ENCODE measurements at places on chromosomes 7 and 10. TPM values are rescaled to one million over a fixed set of nuclear protein-coding genes. Genes with fewer than 3 reads are reported as not detected.
A peak's percentile ranks its signal among the peaks of the same experiment; 100 is the strongest.

- H3K27ac ChIP-seq: no peak overlapping the region
- no peaks in the 10 kb centered on the region for H3K36me3 ChIP-seq
- peak; percentile 71 for DNase-seq
- H3K4me3 ChIP-seq: no peak overlapping the region
Observed at GRCh38 chr10:17984056-17984455, 32.3 kb downstream of the SLC39A12 start.

The TLX1 gene
- total RNA-seq: not detected

- H3K4me3 ChIP-seq: no peak overlapping the region
- H3K27ac ChIP-seq: no peak overlapping the region
- no peaks in the 10 kb centered on the region for H3K27me3 ChIP-seq
Observed at GRCh38 chr7:140940898-140941297, 16.2 kb upstream of the BRAF start.

GRCh38 chr10:52740913-52741675 lies 31.5 kb downstream of the MBL2 start:
- peak; percentile 37 for DNase-seq
- no peaks in the 10 kb centered on the region for H3K36me3 ChIP-seq
- no peak overlapping the region for H3K27ac ChIP-seq
- no peaks in the 10 kb centered on the region for H3K27me3 ChIP-seq

The CFTR gene
- total RNA-seq: not detected

GRCh38 chr10:103598654-103599115 lies 105.2 kb downstream of the NEURL1 start:
- DNase-seq: peak; percentile 87
- no peak overlapping the region for H3K4me3 ChIP-seq
- H3K27ac ChIP-seq: 0 out of 2 replicates have a peak overlapping the region, but pooled peaks have one; percentile 31
- no peaks in the 10 kb centered on the region for H3K27me3 ChIP-seq

DNA sequence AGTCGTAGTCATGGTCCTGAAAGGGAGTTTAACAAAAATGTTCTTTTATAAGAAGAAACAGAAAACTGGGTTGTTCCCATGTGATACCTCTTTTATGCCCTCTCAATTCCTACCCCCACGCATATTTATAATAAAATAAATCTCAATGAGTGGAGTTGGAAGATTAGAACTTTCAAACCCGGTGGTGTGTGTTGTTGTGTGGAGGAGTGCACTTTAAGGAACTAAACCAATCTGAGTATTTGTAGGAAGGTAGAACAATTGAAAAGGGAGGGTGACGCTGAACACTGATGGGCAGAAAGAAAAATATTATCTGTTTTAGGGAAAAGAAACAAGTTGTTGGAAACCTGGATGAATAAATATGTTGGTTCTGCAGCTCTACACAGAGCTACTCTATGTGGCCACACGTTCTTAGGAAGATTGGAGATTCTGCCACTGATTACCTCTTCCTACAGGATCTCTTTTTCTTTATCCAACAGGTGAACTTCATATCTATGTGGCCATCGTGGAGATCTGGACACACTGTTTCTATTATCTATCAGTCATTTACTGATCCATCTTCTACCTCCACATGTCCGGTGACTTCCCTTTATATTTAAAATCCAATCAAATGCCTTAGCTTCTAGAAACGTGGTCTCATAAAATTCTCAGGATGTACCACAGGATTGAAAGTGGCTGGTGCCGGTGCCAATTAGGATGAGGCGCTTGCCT lies 13.1 kb upstream of the GATA3 start:
- no peaks in the 10 kb centered on the region for H3K4me1 ChIP-seq
- H3K4me3 ChIP-seq: no peak overlapping the region

- no peak overlapping the region for H3K4me3 ChIP-seq
- H3K36me3 ChIP-seq: no peaks in the 10 kb centered on the region
- no peak for DNase-seq
- no peaks in the 10 kb centered on the region for H3K4me1 ChIP-seq
Observed at GRCh38 chr10:74968667-74969061, 142.3 kb downstream of the KAT6B start.

DNA sequence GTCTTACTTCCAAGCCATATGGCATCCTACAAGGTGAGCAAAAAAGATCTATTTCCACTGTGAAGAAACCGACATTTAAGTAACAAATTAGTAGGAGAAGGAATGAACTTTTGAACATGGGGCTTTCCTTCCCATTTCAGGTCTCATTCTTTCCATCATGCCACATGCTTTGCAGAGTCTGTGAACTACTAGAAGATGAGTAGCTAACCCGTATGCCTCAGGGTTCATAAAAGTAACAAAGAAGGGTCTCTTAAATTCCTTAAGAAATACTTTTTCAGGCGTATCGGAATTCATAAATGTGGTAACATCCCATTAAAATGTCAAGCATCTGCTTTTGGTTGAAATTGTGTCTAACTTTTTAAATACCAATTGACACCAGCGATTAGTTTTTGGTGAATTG lies 81.3 kb upstream of the TNS3 start:
- no peaks in the 10 kb centered on the region for H3K27me3 ChIP-seq
- H3K4me3 ChIP-seq: no peak overlapping the region
- no peak for DNase-seq

DNA sequence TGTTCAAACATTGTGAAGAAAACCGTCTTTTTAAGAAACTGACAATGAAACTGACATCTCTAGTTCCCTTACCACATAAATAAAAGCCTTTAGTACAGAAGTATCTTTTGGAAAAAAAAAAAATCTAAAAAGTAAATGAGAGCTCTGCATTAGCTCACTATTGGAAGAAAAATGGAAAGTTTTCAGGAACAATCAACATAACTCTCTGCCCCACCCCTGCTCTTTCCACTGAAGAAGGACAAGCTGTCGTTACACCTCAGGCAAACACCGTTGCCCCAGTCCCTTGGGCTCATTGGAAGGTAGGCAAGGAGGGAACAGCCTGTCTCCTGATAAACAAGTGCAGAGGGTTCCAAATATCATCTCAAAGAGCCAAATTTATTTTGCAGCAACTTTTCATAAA lies 22.4 kb upstream of the C1QL3 start:
- H3K27ac ChIP-seq: no peak overlapping the region
- no peaks in the 10 kb centered on the region for H3K36me3 ChIP-seq
- DNase-seq: no peak
- no peaks in the 10 kb centered on the region for H3K4me1 ChIP-seq

- peaks cover 6% of the 10 kb centered on the region for H3K4me1 ChIP-seq
- no peak overlapping the region for H3K4me3 ChIP-seq
- peaks cover 5% of the 10 kb centered on the region for H3K36me3 ChIP-seq
- DNase-seq: no peak
- H3K27me3 ChIP-seq: no peaks in the 10 kb centered on the region
Observed at GRCh38 chr10:86872757-86873156, 84.7 kb downstream of the MMRN2 start.

DNA sequence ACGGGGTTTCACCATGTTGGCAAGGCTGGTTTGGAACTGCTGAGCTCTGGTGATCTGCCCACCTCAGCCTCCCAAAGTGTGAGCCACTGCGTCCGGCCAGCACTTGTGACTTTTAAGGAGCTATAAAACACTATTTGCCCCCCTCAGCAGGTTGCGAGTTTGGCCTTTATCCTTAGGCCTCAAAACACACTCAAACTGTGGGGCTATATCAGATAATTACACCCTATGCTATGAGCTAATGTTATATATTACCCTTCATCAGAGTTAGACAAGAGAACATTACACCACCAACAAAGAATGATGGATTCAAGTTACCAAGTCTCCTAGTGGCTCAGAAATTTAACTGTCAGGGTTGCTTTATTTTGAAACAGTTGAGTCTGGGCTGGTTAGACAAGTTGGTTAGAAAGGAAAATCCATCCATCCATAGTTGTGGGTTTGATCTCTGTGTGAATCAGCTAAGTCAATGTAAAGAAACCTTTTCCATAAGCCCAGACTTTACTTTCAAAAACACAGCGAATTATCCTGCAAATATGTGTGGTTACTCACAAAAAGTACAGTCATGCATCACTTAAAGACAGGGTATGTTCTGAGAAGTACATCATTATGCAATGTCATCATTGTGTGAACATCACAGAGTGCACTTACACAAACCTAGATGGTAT lies 115.8 kb downstream of the SEMA3D start:
- H3K27ac ChIP-seq: no peak overlapping the region
- H3K36me3 ChIP-seq: no peaks in the 10 kb centered on the region

- H3K4me3 ChIP-seq: no peak overlapping the region
- no peaks in the 10 kb centered on the region for H3K27me3 ChIP-seq
- DNase-seq: no peak
Observed at GRCh38 chr10:130887170-130887569, 424.4 kb downstream of the TCERG1L start.

GRCh38 chr10:69650589-69651261 lies 20.7 kb downstream of the FAM241B start:
- no peaks in the 10 kb centered on the region for H3K36me3 ChIP-seq
- H3K27ac ChIP-seq: no peak overlapping the region
- no peak for DNase-seq
- H3K27me3 ChIP-seq: peaks cover 23% of the 10 kb centered on the region
- no peaks in the 10 kb centered on the region for H3K4me1 ChIP-seq

The OR2A12 gene
- not detected for total RNA-seq

DNA sequence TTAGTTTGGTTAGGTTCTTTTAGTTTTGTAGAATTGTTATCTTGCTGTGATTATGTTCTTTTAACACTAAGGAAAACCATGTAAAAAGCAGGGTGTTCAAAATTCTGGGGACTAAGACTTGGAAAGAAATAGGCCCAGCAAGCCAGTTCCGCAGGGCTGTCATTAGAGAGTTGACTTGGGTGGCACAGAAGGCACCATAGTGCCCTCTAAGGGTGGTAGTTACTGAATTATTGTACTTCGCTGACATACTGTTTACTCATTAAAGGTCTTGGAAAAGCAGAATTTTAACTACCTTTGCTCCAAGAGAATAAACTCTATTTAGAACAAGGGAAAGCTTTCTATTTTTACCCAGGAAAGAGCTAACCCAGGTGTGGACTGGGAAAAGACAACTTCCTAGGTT lies 86.5 kb downstream of the OTUD1 start:
- peak; percentile 40 for DNase-seq
- H3K4me1 ChIP-seq: no peaks in the 10 kb centered on the region
- no peaks in the 10 kb centered on the region for H3K36me3 ChIP-seq
- no peak overlapping the region for H3K27ac ChIP-seq
- no peaks in the 10 kb centered on the region for H3K27me3 ChIP-seq

- no peaks in the 10 kb centered on the region for H3K27me3 ChIP-seq
- no peaks in the 10 kb centered on the region for H3K4me1 ChIP-seq
- H3K4me3 ChIP-seq: no peak overlapping the region
- no peaks in the 10 kb centered on the region for H3K36me3 ChIP-seq
- H3K27ac ChIP-seq: no peak overlapping the region
- no peak for DNase-seq
Observed at GRCh38 chr7:19814776-19815175, 41.4 kb upstream of the TMEM196 start.

GRCh38 chr10:89389254-89389653 lies 3.2 kb upstream of the IFIT1 start:
- H3K36me3 ChIP-seq: no peaks in the 10 kb centered on the region
- DNase-seq: peak; percentile 57
- H3K4me3 ChIP-seq: no peak overlapping the region
- peaks cover 17% of the 10 kb centered on the region for H3K4me1 ChIP-seq

GRCh38 chr7:33128631-33128989 lies 754 bp upstream of the BBS9 start:
- H3K4me3 ChIP-seq: peak overlapping the region; percentile 95
- no peaks in the 10 kb centered on the region for H3K27me3 ChIP-seq
- peak overlapping the region; percentile 65 for H3K27ac ChIP-seq
- DNase-seq: no peak
- H3K4me1 ChIP-seq: peaks cover 7% of the 10 kb centered on the region

- DNase-seq: peak; percentile 53
- no peaks in the 10 kb centered on the region for H3K27me3 ChIP-seq
- H3K36me3 ChIP-seq: no peaks in the 10 kb centered on the region
- H3K4me3 ChIP-seq: no peak overlapping the region
- no peak overlapping the region for H3K27ac ChIP-seq
- H3K4me1 ChIP-seq: peaks cover 23% of the 10 kb centered on the region
Observed at GRCh38 chr10:102426803-102427287, 5.5 kb downstream of the CUEDC2 start.

DNA sequence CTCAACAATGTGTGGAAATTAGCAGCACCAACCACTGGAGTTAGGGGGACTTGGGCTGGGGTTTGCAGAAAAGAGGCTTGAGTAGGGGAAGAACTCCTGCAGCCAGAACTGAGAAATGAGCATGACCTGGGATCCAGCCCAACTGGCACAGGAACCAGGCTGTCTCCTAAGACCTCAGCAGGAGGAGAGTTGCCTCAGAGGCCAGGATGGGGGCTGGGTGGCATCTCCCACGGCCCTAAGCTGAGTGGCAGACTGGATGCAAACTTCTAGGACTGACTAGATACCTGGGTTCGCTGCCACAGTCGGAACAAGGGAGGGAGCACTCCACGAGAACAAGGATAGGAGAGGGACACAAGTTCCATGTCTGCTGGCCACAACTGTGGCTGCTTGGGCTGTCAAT lies 62.6 kb downstream of the RNF32 start:
- H3K27ac ChIP-seq: no peak overlapping the region
- no peak for DNase-seq
- H3K4me3 ChIP-seq: no peak overlapping the region
- H3K36me3 ChIP-seq: no peaks in the 10 kb centered on the region

- H3K27me3 ChIP-seq: no peaks in the 10 kb centered on the region
- no peak overlapping the region for H3K27ac ChIP-seq
- no peaks in the 10 kb centered on the region for H3K36me3 ChIP-seq
- no peaks in the 10 kb centered on the region for H3K4me1 ChIP-seq
Observed at GRCh38 chr7:112272921-112273561, 66.5 kb downstream of the ZNF277 start.

The MUC3A gene
- total RNA-seq: not detected

DNA sequence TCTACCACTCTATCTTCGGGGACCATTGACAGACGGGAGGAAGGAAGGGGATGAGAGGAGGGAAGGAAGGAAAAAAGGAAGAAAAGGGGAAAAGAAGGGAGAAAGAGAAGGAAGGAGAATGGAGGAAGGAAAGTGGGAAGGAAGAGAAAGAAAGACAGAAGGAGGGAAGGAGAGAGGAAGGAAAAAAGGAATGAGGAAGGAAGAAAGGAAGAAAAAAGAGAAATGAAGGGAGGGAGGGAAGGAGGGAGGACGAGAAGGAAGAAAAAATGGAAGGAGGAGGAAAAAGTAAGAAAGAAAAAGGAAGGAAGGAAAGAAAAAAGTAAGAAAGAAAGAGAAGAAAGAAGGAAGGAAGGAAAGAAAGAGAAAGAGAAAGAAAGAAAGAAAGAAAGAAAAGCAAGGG lies 128.9 kb downstream of the ADARB2 start:
- no peaks in the 10 kb centered on the region for H3K4me1 ChIP-seq
- no peaks in the 10 kb centered on the region for H3K27me3 ChIP-seq
- no peak for DNase-seq
- H3K36me3 ChIP-seq: no peaks in the 10 kb centered on the region
- H3K4me3 ChIP-seq: no peak overlapping the region
- no peak overlapping the region for H3K27ac ChIP-seq
